CD4-positive, alpha-beta memory T cell (primary cell): ENCODE measurements at places on chromosomes 5 and 9. TPM values are rescaled to one million over a fixed set of nuclear protein-coding genes. Genes with fewer than 3 reads are reported as not detected.

The TAF1L gene
- total RNA-seq, result 0.12 TPM

The HAVCR2 gene
- 4.5 TPM for total RNA-seq

The SLCO4C1 gene
- total RNA-seq, result 0.30 TPM

The F2R gene
- 14.6 TPM for total RNA-seq

The USP20 gene
- 132 TPM for total RNA-seq

The CLIC3 gene
- total RNA-seq, result 3.7 TPM

The SLCO6A1 gene
- total RNA-seq, result not detected

The ITGA2 gene
- total RNA-seq, result 1.4 TPM

The NME5 gene
- not detected for total RNA-seq

DNA sequence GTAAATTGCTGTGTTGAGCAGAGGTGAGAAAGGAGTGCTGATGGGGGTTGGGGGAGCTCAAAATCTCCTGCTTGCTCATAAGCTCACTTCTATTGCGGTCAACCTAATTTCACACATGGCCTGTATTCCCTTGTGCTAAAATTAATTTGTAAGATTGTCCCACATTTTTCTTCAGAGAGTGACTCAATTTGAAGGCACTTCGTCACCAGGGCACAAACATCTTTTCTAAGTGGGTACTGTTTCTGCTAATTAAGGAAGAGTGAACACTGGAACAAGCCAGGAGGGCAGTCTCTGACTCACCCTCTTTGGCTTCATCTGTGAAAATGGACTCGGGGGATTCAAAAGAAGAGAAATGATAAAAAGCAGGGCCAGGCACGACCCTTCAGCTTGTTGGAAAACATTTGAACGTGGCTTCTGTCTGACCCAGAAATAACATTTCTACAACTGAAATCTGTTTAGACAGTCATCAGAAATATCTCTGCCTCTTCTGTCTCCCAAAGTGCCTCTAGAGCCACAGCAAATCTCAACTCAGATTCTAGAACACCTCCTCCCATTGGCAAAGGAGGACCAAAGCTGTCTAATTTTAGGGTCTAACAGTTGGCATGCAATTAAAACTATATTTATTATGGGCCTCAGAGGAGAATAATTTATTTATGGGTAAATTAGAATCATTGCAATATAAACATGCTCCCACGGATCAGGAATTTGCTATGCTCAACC lies 49.8 kb downstream of the FEM1C start:
- no peak overlapping the region for H3K27ac ChIP-seq
- no peaks in the 10 kb centered on the region for H3K27me3 ChIP-seq
- H3K4me1 ChIP-seq, result no peaks in the 10 kb centered on the region
- H3K4me3 ChIP-seq, result no peak overlapping the region
- no peak for DNase-seq

- no peak overlapping the region for H3K27ac ChIP-seq
- no peak overlapping the region for H3K4me3 ChIP-seq
- DNase-seq, result no peak
- no peaks in the 10 kb centered on the region for H3K27me3 ChIP-seq
These were observed 254.9 kb downstream of the FANCC start for GRCh38 chr9:95062596-95063065.

DNA sequence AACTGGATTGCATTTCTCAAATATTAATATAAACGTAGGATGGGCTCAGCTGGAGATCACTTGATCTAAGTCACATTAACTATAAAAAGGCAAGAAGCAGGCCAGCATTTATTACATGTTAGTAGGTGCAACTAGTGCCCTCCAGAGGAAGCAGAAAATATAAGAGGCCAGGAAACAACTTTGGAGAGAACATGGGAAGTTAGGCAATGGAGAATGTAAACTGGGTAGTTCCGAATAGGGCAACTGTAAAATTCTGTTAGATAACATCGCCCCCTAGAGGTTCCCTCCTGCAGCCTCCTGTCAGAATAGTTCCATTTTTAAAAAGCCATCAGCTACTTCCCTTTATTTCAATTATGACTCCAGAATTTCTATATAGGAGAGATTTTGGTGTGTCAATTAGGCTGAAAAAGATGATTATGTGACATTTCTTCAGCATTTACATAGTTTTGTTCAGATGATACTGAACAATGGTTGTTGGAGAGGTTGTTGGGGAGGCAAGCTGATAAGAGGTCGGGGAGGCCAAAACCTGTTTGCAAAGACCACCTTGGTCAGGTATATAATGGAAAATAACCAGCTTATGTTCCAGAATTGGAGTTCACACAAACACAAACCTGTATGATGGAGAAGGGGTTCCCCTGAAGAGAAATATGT lies 22.4 kb downstream of the CCL28 start:
- peaks cover 11% of the 10 kb centered on the region for H3K4me1 ChIP-seq
- H3K4me3 ChIP-seq, result no peak overlapping the region
- no peaks in the 10 kb centered on the region for H3K36me3 ChIP-seq
- H3K27ac ChIP-seq, result no peak overlapping the region

DNA sequence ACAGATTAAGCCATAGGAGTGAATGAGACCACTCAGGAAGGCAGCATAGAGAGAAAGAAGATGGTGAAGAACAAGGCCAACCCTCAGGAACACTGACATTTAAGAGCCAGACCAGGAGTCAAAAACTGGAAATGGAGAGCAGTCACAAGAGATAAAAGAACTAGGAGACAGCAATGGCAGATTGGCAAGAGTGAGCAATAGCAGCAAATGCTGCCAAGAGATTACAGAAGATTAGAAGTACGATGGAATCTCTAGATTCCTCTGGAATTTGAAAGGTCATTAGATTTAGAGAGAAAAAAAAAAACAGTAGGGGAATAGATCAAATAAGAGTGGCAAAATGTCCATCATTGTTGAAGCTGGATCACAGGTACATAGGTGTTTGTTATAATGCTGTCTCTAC lies 73.4 kb upstream of the SLC44A1 start:
- no peaks in the 10 kb centered on the region for H3K4me1 ChIP-seq
- H3K36me3 ChIP-seq, result no peaks in the 10 kb centered on the region
- no peak overlapping the region for H3K27ac ChIP-seq
- no peak overlapping the region for H3K4me3 ChIP-seq

GRCh38 chr5:102863058-102863457 lies 108.0 kb downstream of the PAM start:
- H3K4me1 ChIP-seq, result peaks cover 7% of the 10 kb centered on the region
- no peak overlapping the region for H3K27ac ChIP-seq
- H3K27me3 ChIP-seq, result no peaks in the 10 kb centered on the region
- H3K4me3 ChIP-seq, result no peak overlapping the region
- no peaks in the 10 kb centered on the region for H3K36me3 ChIP-seq

DNA sequence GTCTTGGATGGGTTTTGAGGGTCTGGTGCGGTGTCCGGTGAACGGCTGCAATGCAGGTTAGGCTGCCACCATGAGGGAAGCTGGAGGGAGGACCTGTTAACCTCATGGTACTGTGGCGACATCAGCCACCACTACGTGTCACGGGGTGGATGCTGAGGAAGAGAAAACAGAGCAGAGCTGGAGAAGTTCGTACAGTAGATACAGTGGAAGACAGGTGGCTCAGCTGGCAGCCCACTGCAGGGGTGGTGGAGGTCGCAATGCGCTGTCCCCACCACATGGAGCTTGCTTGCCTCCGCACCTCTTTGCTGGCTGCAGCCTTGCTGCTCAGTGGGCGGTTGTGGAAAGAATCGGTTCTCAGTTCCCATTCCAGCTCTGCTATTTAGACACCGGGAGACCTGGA lies 2.8 kb downstream of the DCANP1 start:
- H3K36me3 ChIP-seq, result no peaks in the 10 kb centered on the region
- DNase-seq, result no peak
- H3K4me1 ChIP-seq, result no peaks in the 10 kb centered on the region

GRCh38 chr9:69215774-69216485 lies 41.9 kb downstream of the TJP2 start:
- no peak for DNase-seq
- H3K36me3 ChIP-seq, result no peaks in the 10 kb centered on the region
- no peak overlapping the region for H3K4me3 ChIP-seq
- no peaks in the 10 kb centered on the region for H3K4me1 ChIP-seq

- no peak overlapping the region for H3K4me3 ChIP-seq
- no peak for DNase-seq
- H3K4me1 ChIP-seq, result no peaks in the 10 kb centered on the region
These were observed 159.8 kb upstream of the PHYKPL start for GRCh38 chr5:178392386-178392785.

DNA sequence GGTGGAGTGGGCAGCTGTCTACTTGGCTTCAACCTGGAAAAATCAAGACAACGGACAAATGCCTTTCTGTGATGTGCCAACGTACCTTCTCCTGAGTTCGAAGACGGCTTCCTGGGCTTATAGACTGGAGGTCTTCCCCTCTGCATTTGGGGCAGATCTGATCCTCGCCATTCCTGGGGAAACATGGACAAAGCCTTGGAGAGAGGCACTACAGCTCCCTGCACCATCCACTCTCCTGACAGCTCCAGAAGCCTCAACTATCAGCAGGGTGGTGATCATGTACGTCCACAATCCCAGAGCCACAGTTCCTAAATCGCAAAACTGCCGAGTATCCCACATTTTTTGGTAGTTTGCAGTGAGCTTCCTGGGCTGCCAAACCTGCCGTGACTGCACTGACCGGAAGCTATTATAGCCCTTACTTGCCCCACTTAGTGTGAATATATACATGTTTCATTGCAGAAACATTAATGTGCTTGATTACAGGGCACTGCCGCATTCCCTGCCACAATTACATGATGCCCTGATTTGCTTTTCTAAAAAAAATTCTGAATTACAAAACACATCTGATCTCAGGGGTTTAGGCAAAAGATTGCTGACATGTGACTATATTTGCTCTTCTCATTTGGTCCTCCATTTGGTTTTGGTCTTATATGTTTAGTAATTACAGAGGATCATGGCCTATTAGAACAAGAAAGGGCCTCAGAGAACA lies 2.8 kb downstream of the TRAF1 start:
- peak overlapping the region; percentile 99 for H3K27ac ChIP-seq
- no peaks in the 10 kb centered on the region for H3K27me3 ChIP-seq
- peaks cover under 1% of the 10 kb centered on the region for H3K36me3 ChIP-seq
- no peak for DNase-seq
- H3K4me3 ChIP-seq, result peak overlapping the region; percentile 77
- peaks cover 86% of the 10 kb centered on the region for H3K4me1 ChIP-seq

DNA sequence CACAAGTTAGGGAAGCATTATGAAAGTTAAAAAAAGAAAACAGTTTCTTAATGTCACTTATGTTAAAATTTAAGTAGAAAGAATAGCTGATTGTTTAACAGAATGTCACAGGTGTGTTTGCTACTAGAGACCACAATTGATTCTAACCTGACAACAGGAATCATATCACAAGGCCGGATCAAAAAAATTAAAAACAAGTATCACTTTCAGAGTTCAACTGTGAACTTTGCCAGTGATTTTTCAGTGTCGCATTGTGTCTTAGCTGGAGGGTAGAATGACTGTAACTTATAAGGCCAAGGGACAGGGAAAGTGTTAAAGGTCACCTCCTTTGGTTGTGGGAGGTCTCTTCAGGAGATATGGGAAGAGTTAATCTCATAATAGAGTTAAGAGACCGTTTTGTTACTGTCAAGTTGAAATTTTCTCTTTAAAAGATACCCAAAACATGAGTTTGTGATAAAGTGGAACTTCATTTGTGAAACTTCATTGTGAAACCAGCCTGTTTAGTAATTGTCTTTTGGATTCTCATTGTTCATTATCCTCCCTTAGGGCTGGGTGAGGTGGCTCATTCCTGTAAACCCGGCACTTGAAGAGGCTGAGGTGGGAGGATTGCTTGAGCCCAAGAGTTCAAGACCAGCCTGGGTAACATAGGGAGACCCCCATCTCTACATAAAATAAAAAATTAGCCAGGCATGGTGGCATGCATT lies 40.9 kb downstream of the CPEB4 start:
- H3K4me3 ChIP-seq, result no peak overlapping the region
- H3K27me3 ChIP-seq, result no peaks in the 10 kb centered on the region
- no peak overlapping the region for H3K27ac ChIP-seq
- H3K36me3 ChIP-seq, result peaks cover 3% of the 10 kb centered on the region
- H3K4me1 ChIP-seq, result peaks cover 4% of the 10 kb centered on the region
- no peak for DNase-seq

GRCh38 chr9:83199240-83199639 lies 136.3 kb upstream of the RASEF start:
- H3K36me3 ChIP-seq, result no peaks in the 10 kb centered on the region
- H3K27ac ChIP-seq, result no peak overlapping the region
- H3K4me1 ChIP-seq, result no peaks in the 10 kb centered on the region

DNA sequence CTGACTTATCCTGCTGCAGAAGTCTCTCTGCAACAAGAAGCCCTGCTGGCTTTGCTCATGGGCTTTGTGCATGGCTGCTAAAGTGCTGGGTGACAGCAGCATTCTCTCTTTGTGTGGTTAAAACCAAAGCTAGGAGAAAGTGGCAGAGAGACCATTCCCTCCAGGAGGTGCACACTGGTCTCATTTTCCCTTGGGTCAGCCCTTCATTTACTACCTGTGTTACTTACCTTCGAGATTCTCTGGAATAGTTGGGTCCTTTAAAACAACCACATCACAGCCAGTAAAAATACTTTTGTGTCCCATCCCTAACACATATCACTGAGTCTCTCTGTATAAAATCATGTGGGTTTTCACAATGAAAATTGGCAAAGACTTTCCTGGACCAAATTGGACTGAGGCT lies 315.5 kb downstream of the IRX1 start:
- no peaks in the 10 kb centered on the region for H3K36me3 ChIP-seq
- no peaks in the 10 kb centered on the region for H3K27me3 ChIP-seq
- H3K27ac ChIP-seq, result no peak overlapping the region
- no peak overlapping the region for H3K4me3 ChIP-seq
- DNase-seq, result no peak
- H3K4me1 ChIP-seq, result no peaks in the 10 kb centered on the region

DNA sequence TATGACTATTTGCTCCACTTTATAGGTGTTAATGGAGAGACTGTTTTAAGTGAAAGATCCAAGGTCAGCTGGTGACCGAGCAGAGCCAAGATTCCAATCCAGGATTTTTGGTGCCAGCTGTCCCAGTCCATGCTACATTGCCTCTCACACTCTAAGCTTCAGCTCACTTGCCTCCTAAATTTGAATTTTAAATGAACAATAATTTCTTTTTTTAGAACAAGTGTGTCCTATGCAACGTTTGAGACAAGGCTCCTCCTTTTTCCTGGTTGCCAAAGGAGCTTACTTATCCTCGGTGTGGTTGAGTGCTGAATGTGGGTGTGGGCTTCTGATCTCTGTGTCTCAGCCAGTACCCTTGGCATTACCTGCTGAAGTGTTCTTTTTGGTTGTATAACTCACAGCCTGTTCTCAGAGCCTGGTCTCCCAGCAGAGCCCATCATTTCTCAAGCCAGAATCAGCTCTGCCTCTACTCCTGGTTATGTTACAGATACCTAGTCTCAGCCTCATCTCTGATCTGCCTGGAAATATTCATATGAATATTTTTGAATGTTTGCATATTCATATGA lies 4.0 kb upstream of the PRRC1 start:
- no peak overlapping the region for H3K27ac ChIP-seq
- peaks cover 6% of the 10 kb centered on the region for H3K27me3 ChIP-seq
- H3K4me3 ChIP-seq, result no peak overlapping the region
- DNase-seq, result no peak
- H3K36me3 ChIP-seq, result no peaks in the 10 kb centered on the region

GRCh38 chr9:6214903-6215302 lies 704 bp upstream of the IL33 start:
- H3K4me3 ChIP-seq, result no peak overlapping the region
- H3K36me3 ChIP-seq, result no peaks in the 10 kb centered on the region
- DNase-seq, result no peak
- H3K27ac ChIP-seq, result no peak overlapping the region
- H3K27me3 ChIP-seq, result no peaks in the 10 kb centered on the region
- no peaks in the 10 kb centered on the region for H3K4me1 ChIP-seq
